ENCODE measurements at places on chromosomes 4 and X.

GRCh38 chr4:80184053-80184824 lies 13.1 kb upstream of the PRDM8 start:
- DNase-seq = no peak

- DNase-seq = no peak
These were observed 45.7 kb downstream of the PRPS1 start for GRCh38 chrX:107673933-107674479.

GRCh38 chr4:101670897-101671296 lies 119.6 kb upstream of the BANK1 start:
- no peak for DNase-seq

DNA sequence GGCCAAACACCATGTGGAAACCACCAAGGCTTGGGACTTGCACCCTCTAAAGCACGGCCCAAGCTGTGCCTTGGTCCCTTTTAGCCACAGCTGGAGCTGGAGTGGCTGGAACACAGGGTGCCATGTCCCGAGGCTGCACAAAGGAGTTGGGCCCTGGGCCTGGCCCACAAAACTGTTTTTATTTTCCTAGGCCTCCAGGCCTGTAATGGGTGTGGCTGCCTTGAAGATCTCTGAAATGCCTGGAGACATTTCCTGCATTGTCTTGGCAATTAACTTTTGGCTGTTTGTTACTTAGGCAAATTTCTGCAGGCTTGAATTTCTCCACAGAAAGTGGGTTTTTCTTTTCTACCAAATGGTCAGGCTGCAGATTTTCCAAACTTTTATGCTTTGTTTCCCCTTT lies 55.7 kb downstream of the IL15 start:
- no peak for DNase-seq

DNA sequence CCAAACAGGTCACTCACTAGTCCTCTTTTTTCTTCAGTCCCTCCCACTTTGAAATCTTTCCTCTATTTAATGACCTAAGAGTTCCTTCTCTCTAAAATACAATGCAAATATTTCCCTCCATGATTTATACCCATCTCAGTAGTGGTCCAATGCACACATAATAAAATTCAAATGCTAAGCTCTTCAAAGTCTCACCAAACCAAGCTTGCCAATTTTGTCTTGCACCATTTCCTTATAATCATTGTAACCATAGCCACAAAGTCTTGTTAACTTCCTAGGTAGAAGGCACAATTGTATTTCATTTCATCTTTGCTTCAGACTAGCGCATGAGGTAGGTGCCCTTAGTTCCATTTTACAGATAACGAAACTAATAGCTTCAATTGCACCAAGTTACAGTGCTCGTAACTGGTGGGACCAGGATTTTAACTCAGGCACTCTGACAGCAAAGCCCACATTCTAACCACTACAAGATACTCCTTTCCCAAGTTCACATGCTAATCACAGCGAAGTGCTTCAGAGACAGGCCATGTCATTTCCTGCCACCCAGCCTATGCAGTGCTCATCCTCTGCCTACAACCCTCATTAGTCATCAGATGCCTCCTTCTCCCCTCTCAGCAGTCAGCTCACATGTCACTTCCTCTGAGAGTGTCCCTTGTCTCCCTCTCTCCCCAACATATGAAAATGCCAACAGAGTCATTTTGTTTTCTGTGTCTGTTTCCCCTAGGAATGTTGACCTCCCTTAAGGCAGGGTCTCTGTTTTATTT lies 66.9 kb upstream of the PPARGC1A start:
- DNase-seq = no peak

- DNase-seq = no peak
These were observed 745 bp downstream of the SLC39A8 start for GRCh38 chr4:102344520-102344953.

DNA sequence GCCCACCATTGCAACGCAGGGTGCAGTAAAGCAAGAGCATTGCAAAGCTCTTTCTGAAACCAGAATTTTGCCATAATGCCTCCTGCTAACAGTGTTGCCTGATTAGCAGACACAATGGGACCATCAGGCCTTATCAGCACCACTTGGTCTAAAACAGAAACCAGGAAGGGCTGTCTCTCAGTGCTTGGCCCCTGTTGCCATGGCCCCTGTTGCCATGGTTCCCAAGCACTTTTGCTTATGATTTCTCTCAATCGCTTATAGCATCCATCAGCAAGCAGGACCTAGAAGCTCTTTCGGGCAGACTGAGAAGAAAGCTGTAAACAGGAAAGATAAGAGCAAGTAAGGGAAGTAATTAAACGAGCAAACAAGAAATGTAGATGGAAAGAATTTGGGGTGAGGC lies 36.8 kb downstream of the RTL5 start:
- no peak for DNase-seq

DNA sequence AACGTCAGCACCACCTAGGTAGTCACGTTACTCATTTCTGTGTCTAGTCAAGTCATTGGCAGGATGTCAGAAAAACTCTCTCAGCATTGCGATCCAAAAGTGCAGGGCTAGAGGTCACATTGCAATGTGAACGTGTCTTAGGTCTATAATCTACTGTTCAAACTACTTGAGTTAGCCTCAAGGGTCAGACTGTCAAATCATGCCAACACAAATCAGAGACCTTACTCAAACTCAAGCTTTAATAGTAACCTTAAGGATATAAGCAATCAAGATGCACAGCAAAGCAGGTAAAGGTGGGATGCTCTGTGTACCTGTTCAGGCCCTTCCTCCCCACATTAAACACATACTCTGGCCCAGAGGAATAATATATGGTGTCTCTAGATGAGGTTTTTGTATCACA lies 114.4 kb upstream of the NOCT start:
- DNase-seq = no peak

- no peak for DNase-seq
These were observed 34.6 kb downstream of the EFHC2 start for GRCh38 chrX:44308869-44309268.

GRCh38 chr4:110503270-110504083 lies 27.5 kb downstream of the ENPEP start:
- no peak for DNase-seq
